Coronary artery (tissue), 2 donors: ENCODE measurements at places on chromosomes 1 and 21.

- no peak for DNase-seq
Measured at GRCh38 chr21:30839304-30839703, 9.7 kb upstream of the KRTAP7-1 start.

GRCh38 chr1:214717351-214717750, 114.4 kb downstream of the CENPF start:
- no peak for DNase-seq

- DNase-seq: no peak
Measured at GRCh38 chr1:216500273-216500967, 77.2 kb upstream of the USH2A start.

- no peak for DNase-seq
Measured at GRCh38 chr1:214861615-214862014, 220.9 kb upstream of the KCNK2 start.

DNA sequence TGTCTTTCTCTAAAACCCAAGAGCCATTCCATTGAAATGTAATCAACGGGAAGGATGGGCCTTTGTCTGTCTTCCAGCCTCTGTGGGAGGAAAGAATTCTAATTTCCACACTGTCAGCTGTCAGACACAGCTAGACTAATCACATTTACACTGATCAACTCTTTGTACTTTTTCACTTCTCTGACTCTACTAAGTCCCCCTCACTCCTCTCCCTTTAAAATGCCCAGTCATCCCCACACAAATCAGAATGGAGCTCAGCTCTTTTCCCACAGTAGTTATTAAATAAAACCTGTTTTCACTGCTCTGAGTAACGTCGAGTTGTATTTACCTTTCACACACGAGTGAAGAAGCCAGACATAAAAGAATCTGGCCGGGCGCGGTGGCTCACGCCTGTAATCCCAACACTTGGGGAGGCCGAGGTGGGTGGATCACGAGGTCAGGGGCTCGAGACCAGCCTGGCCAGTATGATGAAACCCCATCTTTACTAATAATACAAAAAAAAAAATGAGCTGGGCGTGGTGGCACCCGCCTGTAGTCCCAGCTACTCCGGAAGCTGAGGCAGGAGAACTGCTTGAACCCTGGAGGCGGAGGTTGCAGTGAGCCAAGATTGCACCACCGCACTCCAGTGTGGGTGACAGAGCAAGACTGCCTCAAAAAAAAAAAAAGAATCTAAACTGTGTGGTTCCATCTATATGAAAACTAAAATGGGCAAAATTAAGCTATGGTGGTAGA, 13.3 kb downstream of the ZBTB8OS start:
- DNase-seq: no peak

DNA sequence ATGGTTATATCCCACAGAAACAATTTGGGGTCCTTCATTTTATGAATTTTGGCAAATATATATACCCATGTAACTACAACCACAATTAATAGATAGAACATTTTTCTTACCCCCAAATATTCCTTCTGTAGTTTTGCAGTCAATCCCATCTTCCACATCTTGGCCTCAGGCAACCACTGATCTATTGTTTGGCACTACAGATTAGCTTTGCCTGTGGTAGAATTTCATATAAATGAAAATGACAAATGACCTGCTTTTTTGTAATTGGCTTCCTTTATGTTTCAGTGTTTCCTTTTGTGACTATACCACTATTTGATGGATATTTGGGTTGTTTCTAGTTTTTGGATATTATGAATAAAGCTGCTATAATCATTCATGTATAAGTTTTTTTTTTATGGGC, 91.5 kb downstream of the MAST2 start:
- no peak for DNase-seq

GRCh38 chr1:181660621-181661020, 177.3 kb downstream of the CACNA1E start:
- DNase-seq: no peak

DNA sequence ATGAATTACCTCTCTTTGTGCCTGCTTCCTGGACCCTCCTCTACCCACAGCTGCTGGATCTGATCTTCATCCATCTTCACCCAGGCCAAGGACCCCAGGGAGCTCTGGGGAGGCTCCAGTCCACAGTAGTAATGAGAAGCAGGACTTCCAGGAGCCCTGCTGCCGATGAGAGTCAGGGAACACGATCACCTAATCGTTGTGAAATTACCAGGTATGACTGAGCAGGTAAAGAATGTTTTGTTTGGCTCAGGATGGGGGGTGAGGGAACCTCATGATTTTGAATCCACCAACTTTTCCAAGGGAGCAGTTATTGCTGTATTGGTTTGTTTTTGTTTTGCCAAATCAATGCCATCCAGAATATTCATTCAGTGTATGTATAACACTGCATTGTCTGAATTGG, 454.0 kb downstream of the PLPP3 start:
- no peak for DNase-seq

DNA sequence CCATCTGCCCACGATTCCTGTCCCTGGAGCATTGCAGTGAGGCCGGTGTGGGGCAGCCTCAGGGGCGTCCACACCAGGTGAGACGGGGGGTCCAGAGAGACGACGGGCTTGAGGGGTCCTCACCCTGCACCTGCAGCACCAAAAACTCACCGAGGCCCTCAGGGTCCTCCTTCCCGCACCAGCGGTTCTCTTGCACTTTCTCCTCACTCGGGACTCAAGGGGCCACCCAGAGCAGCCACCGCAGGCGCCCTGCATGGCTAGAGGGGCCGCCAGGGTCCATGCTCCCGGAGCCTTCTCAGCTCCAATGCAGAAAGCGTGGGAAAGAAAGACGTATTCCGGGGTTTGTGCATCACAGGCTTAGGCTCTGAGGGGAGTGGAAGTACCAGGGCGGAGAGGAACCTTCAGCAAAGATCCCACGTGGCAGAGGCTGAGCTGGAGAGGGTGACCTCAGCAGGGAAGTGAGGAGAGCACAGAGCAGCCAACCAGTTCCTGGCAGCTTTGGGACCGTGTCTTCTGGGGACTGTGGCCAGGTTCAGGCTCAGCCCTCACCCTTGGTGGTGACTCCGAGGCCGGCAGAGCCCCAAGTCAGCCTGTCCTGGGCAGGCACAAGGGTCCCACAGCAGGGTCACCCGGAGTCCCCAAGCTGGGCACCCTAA, 19.5 kb upstream of the COL6A2 start:
- peak; percentile 71 for DNase-seq

DNA sequence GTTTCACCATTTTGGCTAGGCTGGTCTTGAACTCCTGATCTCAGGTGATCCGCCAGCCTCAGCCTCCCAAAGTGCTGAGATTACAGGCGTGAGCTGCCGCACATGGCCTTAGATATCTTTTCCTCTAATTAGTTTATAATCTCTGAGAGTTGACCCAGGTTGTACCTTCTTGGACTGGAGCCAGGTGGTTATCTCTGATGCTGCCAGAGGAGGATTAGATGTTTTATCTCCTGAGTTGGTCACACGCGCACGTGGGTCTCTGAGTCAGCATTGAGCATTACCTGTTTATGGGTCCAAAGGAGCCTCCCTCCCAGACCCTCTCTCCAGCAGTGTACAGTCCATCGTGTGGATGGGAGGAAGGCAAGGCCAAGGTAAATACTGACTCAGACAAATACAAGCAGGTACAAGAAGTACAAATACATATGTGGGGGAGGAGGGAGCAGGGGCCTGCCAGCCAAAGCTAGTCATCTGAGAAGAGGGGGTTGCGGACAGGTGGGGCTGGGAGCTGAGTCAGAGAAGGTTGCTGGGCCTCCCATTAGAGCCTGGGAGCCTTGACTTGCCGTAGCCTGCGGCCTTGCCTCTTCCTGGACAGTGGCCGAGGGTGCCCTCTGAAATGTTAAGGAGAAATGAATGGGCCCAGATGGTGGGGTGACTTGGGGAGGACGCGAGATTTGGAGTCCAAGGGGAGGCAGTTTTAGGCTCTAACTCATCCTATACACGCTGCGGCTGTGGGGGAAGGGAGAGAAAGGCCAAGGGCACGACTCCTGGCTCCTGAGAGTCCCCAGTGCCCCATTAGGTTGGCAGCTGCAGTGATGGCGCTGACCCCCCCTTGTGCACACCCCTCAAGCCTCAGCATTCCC, 13.1 kb downstream of the IL6R start:
- no peak for DNase-seq

- DNase-seq: no peak
Measured at GRCh38 chr1:15584489-15585363, at the start of gene AGMAT. Gene AGMAT, minus strand, starts transcription at chr1:15585051. Its CDS starts 84 bp downstream, at chr1:15584967.

- DNase-seq: no peak
Measured at GRCh38 chr1:215863796-215864195, 296.7 kb downstream of the KCTD3 start.

DNA sequence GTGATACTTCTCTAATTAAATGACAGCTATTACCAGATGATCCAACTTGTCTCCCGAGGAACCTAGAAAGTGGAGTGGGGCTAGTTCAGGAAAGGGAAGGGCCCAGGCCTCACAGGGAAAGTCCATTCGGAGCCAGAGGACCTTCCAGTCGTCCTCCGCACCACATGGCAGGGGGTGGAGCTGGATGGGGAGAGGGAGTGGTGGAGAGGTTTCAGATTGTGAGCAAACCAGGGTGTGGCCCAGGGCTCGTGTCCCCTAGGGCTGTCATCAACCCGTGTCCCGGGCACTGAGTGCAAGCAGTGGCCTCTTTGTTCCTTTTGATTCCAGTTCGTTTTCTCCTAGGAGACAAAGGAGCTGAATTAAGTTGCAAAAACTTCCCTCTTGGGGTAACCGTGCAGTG, 114.9 kb downstream of the HUNK start:
- DNase-seq: no peak

GRCh38 chr1:31687601-31688000, 16.2 kb downstream of the COL16A1 start:
- DNase-seq: no peak

DNA sequence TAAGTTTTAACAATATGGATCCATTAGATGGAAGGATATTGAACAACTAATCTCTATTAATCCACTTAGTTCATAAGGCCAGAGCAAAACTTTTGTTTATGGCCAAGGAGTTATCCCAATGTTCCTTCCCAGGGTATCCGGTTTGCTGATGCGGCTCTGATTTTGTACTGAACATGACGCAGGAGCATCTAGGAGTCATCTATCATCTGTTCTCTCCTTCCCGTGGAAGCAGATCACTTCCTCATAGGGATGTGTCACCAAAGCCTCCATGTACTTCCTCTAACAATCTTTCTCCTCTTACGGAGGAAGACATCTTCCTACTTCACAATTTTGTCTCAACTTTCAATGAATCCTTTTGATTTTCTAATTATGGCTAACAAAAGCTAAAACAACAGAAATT, 206.6 kb downstream of the APP start:
- DNase-seq: no peak

GRCh38 chr1:30537279-30537678, 186.1 kb downstream of the MATN1 start:
- peak; percentile 50 for DNase-seq

GRCh38 chr1:41192456-41193178, 49.5 kb downstream of the SCMH1 start:
- no peak for DNase-seq

DNA sequence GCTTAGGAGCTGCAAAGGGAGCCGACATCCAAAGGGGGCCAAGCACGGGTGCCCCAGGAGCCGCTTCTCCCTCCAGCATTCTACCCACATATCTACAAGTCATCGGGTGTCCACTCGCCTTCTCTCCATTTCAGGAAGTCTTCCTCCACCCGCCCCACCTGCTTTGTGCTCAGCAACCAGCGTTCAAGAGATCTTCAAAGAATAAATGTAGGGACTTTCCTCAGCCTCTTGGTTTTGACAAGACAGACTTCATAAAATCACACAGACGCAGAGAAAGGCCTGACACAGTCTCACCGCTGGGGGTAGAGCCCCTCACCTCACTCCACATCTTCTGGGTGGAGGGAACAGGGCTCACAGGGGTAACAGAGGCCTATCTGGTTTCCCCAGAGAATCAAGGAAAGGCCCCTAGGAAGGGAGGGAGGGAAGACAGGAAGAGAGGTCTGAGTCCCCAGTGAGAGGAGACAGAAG, 49.5 kb downstream of the SSBP3 start:
- no peak for DNase-seq

GRCh38 chr1:109275706-109276345, 7.1 kb downstream of the PSRC1 start:
- DNase-seq: peak; percentile 70

GRCh38 chr1:201504179-201504631, 2.7 kb downstream of the CSRP1 start:
- no peak for DNase-seq

DNA sequence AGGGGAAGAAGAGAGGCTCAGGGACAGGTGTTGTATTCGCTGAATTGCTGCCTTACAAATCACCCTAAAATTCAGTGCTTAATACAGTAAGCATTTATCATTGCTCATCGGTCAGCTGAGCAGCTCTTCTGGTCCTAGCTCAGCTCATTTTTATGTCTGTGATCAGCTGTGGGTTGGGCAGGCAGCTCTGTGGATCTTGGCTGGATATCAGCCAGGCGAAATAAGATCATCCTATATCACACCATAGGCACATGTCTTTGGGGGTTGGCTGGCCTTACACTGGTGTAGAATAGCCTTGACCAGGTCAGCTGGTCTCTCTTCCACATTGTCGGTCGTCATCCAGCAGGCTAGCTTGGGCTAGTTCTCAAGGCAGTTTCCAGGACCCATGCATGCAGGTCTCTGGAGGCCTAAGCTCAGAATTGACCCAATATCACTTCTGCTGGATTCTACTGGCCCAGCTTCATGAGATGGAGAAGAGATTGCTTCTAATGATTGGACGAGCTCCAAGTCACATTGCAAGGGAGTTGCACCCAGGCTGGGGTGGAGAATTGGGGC, 448.6 kb downstream of the KIF26B start:
- DNase-seq: peak; percentile 19

DNA sequence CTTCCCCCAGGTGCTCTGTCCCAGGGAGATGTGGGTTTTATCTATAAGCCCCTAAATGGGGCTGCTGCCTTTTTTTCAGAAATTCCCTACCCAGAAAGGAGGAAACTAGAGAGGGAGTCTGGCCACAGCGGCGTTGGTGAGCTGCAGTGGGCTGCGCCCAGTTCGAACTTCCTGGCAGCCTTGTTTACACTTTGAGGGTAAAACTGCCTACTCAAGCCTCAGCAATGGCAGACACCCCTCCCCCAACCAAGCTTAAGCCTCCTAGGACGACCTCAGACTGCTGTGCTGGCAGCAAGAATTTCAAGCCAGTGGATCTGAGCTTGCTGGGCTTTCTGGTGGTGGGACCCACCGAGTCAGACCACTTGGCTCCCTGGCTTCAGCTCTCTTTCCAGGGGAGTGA, 46.2 kb upstream of the PAPPA2 start:
- DNase-seq: no peak

DNA sequence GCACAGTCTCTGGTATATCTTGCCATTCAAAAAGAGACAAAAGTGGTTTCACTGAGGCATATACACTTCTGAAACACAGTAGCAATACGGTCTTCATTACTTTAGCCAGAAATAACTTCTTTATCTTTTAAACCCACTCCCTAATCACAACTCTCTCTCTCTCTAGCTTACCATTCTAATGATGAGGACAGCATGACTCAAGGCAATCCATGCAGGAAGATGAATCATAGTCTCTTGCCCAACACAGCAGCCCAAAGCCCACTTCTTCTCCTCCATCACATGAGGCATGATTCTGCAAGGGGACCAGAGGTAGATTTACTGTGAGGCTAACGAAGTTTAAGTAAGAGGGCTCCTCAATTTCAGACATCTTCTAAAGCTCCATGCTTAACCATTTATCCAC, 285.0 kb upstream of the NR5A2 start:
- DNase-seq: no peak

DNA sequence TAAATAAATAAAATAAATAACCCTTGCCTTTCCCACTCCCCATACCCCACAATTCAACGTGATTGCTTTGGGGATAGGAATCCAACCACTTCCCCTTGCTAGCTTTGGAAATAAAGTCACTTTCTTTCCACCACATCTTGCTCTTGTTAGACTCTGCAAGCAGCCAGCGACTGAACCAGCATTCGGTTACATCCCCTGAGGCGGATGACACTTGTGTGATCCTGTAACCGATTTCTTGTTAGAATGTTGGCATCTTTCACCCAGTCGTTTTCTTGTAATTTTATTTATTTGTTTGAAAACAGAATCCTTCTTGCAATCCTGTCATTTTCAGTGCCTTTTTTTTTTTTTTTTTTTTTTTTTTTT, 1.6 kb upstream of the IFNGR2 start:
- DNase-seq: no peak
